ENCODE measurements at places on chromosomes 6 and 20. TPM values are rescaled to one million over a fixed set of nuclear protein-coding genes. Genes with fewer than 3 reads are reported as not detected.

- no peak for DNase-seq
Measured at GRCh38 chr20:57294550-57294949, 28.1 kb upstream of the BMP7 start.

ID1 gene
- 188 TPM for polyA plus RNA-seq

TRIM15 gene
- polyA plus RNA-seq: 0.10 TPM

DNA sequence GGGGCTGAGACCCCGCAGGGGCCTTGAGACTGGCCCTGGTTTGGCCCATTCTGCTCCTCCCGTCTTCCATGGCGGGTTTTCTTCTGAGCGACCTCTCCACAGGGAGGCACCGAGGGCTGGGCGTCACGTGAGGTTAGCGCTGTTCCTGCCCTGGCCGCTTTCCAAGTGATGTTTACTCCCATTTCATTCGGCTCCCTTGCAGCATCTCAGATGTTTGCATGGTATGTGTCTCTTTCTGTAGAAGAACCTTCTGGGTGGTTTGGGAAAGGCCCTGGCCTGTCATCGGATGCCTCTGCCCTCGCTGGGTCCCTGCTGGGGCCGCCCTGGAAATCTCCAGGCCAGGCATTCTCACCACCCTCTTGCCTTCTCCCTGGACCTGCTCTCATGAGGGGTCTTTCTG is 17.3 kb downstream of the RAMACL start:
- DNase-seq: no peak

NKAIN2 gene
- 30.9 TPM for polyA plus RNA-seq

- DNase-seq: no peak
Measured at GRCh38 chr6:130697271-130697994, 129.8 kb upstream of the SMLR1 start.

RSPO3 gene
- 15.6 TPM for polyA plus RNA-seq

GRCh38 chr6:36697481-36697903 is at the start of gene RAB44:
RAB44 (plus strand) TSS chr6:36697826; CDS start chr6:36704236, 6,410 bp downstream.
- DNase-seq: no peak

GRCh38 chr20:60888771-60889170 is 363.3 kb upstream of the CDH4 start:
- DNase-seq: no peak

GABRR1 gene
- polyA plus RNA-seq: 2.1 TPM

E2F1 gene
- 12.5 TPM for polyA plus RNA-seq

- no peak for DNase-seq
Measured at GRCh38 chr6:83985308-83985713, 48.3 kb upstream of the MRAP2 start.

DNA sequence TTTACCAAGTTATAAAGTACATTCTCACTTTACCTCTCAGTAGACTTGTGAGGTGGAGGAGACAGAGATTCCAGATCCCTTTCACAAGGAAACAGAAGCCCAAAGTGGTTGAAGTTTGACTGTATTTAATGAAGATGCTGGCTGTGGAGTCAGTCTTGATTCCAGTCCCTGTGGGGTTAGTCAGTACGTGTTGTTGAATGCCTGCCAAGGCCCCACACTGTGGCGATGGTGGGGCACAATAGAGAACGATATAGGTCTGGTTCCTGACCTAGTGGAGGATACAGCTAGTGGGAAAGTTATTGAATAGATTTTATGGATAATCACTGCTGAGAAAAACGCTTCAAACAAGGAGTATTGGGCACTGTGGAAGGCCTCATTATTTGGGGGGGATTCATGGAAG is 71.4 kb downstream of the LRRC1 start:
- no peak for DNase-seq

GRCh38 chr6:142886431-142887170 is 58.4 kb downstream of the HIVEP2 start:
- DNase-seq: no peak

DNA sequence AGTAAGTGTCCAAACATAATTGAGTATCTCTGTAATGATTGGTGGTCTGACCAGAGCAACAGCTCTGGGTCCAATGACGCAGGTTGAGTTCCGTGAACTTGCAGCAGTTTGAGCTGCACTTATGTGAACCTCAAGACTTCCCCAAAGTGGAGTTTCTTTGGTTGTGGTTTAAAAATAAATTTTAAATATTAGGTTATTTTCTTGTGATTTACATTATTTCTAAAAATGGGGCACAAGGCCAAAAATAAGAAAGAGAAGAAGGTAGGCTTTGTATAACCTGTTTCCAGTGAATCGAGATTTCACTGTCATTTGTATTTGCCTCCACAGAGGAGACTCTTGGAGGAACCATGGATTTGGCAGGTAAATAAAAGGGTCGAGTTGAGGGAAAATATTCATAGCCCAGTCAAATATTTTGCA is 166.4 kb upstream of the ZNF217 start:
- DNase-seq: no peak

DNA sequence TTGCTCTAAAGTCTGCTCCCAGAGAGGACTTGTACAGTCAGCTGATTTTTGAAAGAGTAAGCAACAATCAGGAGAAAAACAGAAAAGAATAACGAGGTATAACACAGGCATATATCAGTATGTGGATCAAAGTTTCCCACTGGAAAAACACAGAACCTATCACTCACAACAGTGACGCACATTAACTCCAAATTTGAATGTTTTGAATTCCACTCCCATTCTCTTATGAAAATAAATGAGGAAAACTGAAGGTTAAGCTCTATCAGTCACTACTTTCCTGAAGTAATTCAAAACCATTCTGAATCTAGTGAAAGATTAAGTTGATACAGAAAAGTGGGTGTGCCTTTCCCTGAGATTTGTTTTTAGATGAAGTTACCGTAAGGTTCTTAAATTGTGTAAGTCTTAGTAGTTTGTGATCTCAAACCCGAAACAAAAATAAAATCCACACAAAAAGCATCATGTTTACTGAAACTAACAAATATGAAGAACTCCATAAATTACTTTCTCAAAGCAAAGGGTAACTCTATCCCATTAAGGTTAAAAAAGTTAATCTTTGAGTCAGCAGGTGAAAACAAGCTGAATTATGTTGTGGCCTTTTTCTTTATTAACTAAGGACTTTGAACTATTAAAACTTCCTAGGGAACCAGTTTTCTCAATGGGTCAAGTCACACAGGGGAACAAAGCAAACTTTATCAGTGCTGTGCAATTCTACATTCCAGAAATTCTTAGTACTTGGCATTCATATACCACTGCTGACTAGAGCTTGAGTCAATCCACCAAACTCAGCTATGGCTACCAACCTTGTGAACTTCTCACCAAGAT is 115.7 kb downstream of the OGFRL1 start:
- DNase-seq: no peak

GRCh38 chr20:50521221-50522052 is 11.3 kb downstream of the PTPN1 start:
- no peak for DNase-seq

GRCh38 chr6:2477666-2478065 is 232.3 kb upstream of the GMDS start:
- no peak for DNase-seq

DNA sequence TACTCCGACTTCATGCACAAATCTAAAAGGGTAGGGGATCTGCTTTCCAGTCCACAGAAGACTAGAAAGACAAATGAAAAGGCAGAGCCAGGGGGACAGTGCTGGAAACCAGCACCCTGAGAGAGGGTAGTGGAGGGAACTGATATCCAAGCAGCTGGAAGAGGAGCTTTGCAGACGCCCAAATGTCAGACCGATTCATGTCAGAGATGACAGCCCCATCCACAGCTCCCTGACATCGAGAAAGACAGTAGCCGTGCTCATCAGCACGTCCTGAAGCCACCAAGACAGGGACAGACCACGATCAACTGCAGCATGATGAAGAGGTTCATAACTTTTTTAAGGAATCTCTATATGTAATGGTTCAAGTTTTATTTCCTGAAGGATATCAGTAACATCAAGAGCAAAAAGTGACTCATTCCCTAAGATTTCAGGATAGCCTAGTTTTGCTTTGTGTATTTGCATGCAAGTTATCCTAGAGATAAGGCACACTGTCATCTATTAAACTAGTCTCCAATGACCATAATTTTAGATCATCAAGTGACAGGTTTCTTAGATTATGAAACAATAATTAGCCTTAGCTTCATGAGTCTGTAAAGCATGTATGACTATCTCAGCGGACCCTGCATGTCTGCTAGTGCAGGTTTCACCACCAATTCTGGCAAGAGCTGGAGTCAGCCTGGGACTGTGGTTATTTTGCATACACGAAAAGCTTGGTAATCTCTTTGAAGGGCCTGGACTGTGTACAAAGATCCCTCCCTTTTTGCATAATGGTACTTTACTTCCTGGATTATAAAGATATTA is 43.0 kb downstream of the PRDM1 start:
- no peak for DNase-seq

NEDD9 gene
- polyA plus RNA-seq: 69.2 TPM

EPHA7 gene
- 36.3 TPM for polyA plus RNA-seq

- no peak for DNase-seq
Measured at GRCh38 chr6:45494416-45495135, 116.8 kb upstream of the SUPT3H start.

GRCh38 chr6:70282312-70282918 is 20.5 kb downstream of the COL9A1 start:
- no peak for DNase-seq

DDO gene
- 0.79 TPM for polyA plus RNA-seq

- DNase-seq: no peak
Measured at GRCh38 chr6:80464901-80465300, 358.4 kb downstream of the BCKDHB start.

NQO2 gene
- 67.2 TPM for polyA plus RNA-seq

RCAN2 gene
- 28.9 TPM for polyA plus RNA-seq

DNA sequence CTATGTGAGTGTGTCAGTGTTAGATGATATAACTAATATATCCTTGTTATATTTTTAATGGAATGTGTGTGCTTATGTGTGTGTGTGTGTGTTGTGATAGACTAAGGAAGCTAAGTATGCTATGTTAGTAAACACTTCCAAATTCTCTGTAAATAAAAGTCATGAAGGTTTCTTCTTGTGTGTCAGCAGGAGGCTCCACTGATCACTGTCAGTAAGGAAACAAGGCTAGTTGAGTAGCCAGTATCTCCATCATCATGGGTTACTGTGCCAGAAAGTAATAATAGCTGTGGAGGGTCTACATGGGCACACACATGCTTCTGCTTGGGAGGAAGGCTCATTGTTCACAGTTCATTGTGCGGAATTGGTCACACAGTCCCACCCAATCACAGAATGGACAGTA is 302.8 kb upstream of the RNF217 start:
- no peak for DNase-seq

GRCh38 chr20:20251317-20251716 is 116.6 kb upstream of the INSM1 start:
- no peak for DNase-seq

GRCh38 chr6:107666981-107667601 is 157.0 kb downstream of the SCML4 start:
- DNase-seq: no peak

DNA sequence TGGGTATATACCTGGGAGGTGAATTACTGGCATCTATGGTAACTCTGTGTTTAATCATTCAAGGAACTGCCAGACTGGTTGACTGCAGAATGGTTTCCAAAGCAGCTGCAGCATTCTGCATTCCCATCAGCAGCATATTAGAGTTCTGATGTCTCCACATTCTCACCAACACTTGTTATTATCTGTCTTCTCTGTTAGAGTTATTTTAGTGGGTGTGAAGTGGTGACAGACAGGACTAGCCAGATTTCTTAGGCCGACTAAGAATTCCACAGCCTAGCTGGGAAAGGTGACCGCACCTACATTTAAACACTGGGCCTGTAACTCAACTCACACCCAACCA is 110.9 kb downstream of the TMEM170B start:
- DNase-seq: no peak

DNA sequence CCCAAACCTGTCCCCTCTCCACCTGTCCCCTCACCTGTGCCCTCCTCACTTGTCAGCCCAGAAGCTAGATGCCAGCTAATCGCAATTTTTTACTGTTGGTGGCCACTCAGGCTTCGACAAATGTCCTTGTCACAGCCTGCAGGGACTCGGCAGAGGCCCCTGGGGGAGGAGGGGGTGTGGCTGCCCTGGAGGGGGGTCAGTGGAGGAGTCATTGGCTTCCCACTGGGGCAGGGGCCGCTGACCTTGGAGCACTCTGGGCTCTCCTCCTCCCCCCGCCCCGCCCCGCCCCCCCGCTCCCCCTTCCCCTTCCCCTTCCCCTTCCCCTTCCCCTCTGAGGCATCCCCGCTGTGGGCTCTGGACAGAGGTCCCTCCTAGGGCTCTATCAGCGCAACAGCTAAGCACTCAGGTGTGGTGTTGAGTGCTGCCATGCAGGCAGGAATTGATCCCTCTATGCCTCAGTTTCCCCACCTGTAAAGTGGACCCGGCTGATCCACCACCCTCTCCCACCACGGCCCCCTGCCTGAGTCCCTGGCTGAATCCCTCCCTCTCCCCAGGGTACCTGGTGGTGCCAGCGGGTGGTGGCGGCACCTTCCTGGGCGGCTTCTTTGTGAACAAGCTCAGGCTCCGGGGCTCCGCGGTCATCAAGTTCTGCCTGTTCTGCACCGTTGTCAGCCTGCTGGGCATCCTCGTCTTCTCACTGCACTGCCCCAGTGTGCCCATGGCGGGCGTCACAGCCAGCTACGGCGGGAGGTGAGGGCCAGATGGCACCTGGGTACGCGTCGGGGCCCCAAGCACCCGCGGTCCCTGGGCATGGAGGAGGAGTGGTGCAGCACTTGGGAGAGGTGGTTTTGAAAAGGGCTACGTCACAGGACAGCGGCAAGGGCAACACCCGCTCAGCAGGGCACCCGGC is 23.8 kb downstream of the SLCO4A1 start:
- DNase-seq: no peak

DNA sequence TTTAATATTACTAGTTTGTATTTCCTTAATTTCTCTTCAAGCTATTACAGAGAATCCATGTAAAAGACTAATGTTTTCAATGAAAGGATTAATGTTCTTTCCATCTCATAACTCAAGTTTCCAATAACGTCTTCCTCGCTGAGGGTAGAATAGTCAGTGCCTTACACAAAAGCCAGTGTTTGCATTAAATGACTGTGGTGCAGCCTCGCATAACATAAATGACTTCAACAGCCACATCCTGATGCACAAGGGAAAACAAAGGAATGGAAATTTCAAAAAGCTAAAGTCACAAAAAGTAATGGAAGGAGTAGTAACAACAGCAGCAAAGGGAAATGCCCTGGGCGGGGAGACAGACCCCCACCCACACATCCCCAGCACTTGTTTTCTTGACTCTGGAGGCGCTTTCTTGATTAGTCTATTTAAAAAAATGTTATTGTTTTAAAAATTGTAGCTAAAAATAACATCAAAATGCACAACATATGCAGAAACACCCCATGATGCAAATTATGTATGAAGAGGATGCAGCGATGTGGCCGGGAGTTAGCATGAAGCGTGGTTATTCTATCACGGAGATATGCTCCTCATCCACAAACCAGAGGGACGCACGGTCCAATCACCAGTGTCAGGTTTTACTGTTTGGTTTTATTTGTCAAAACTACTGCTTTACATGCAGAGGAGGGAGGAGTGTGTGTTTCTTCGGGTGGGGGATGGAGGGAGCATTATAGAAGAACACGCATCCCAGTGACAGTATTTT is 228.6 kb downstream of the GMPR start:
- DNase-seq: no peak

RGS17 gene
- 1.7 TPM for polyA plus RNA-seq

OOEP gene
- polyA plus RNA-seq: 0.21 TPM

EDN1 gene
- polyA plus RNA-seq: 4.9 TPM

- DNase-seq: no peak
Measured at GRCh38 chr6:170018422-170018935, 267.1 kb downstream of the ERMARD start.

All from left renal cortex interstitium (tissue), 4 donors.